Muscle of leg (tissue), 16 donors: ENCODE measurements at places on chromosomes 16 and 17. TPM values are rescaled to one million over a fixed set of nuclear protein-coding genes. Genes with fewer than 3 reads are reported as not detected.

- no peak for DNase-seq
- H3K4me3 ChIP-seq: no peak overlapping the region
- H3K27ac ChIP-seq: peak overlapping the region; percentile 62
- H3K36me3 ChIP-seq: no peaks in the 10 kb centered on the region
- H3K4me1 ChIP-seq: peaks cover 12% of the 10 kb centered on the region
Observed at GRCh38 chr16:84571506-84571905, 46.4 kb downstream of the COTL1 start.

DNA sequence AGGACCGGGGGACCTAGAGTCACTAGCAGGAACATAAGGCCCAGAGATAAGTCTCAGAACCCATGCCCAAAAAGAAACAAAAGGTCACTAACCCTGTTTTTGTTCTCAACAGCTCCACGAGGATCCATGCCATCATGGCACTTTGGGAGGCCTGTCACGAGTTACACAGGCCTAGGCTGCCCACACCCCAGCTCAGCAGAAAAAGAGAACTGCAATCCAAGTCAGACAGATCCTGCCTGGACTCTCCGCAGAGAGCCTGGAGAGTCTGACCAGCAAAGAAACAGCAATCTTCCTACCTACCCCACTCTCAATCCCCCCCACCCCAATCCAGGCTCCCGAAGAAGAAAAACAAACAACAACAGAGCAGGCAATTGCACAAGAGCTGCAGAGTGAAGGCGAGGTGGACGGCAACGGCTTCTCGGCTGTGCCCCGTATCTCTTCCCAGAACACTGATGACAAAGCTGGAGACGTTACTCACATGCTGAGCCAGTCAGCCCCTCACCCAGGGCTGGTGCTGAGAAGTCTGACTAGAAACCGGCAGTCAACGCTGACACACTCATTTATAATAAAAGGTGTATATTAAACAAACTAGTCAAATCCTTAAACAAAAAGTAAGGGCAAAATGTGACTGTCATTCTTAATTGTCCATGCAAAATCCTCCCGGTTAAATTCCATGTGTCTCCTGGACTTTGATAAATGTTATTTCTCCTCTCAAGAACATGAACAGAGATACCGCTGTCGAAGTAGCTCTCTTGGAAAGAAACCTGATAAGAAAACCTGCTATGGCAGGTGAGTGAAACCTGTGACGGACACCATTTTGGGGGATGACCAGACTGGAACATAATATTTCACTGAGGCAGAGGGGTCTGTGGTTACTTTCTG, 89.3 kb downstream of the SMG6 start:
- H3K27me3 ChIP-seq: no peaks in the 10 kb centered on the region
- DNase-seq: peak; percentile 75
- no peak overlapping the region for H3K4me3 ChIP-seq
- peak overlapping the region; percentile 98 for H3K27ac ChIP-seq
- peaks cover 7% of the 10 kb centered on the region for H3K36me3 ChIP-seq

Gene TOX3
- polyA plus RNA-seq: 1.6 TPM

DNA sequence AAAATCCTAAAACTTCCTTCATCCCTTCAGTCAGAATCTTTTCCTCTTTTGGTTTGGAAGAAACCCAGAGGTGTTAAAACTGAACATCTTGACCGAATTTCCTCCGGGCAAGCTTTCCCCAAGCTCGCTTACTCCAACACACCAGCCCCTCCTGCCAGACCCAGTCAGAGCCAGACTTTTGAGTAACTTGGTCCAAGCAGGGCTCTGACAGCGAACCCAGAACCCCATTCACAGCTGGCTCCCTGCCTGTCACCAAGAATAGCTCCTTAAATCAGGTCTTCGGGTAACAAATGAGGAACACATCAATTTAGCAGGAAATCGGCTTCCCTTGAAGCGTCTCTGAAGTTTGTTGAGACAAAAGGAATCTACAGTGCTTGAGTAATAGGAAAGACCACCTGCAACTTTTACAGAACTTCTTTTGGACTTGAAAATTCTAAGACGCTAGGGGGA, 27.3 kb downstream of the GAS7 start:
- H3K36me3 ChIP-seq: no peaks in the 10 kb centered on the region
- H3K27me3 ChIP-seq: peaks cover 5% of the 10 kb centered on the region
- peak overlapping the region; percentile 88 for H3K27ac ChIP-seq
- H3K4me3 ChIP-seq: no peak overlapping the region
- DNase-seq: peak; percentile 94
- peaks cover 22% of the 10 kb centered on the region for H3K4me1 ChIP-seq

Gene CCL2
- polyA plus RNA-seq: 69.0 TPM

- no peaks in the 10 kb centered on the region for H3K4me1 ChIP-seq
- no peak overlapping the region for H3K27ac ChIP-seq
- DNase-seq: no peak
- H3K4me3 ChIP-seq: no peak overlapping the region
- H3K27me3 ChIP-seq: peaks cover 13% of the 10 kb centered on the region
Observed at GRCh38 chr17:48326310-48326709, 103.7 kb downstream of the SKAP1 start.

DNA sequence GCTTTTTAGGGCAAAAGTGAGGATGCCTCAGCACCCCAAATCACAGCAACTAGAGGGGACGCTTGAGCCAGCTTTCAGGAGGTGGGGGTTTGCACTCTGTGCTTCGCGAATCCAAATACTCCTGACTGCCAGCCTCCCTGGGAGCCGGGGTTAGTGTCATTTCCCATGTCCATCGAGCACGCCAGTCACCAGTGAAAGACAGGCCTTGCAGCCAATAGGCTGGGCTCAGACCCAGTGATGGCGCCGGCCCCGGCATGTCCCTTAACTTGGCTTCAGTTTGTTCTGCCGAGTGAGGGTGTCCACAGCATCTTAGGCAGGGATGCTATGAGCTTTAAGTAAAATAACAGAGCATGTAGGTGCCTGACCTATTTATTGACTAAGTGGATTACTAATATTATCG, 50.9 kb upstream of the CDC42EP4 start:
- no peak overlapping the region for H3K27ac ChIP-seq
- DNase-seq: no peak
- H3K4me3 ChIP-seq: no peak overlapping the region

Gene NUPR1
- polyA plus RNA-seq: 38.9 TPM

DNA sequence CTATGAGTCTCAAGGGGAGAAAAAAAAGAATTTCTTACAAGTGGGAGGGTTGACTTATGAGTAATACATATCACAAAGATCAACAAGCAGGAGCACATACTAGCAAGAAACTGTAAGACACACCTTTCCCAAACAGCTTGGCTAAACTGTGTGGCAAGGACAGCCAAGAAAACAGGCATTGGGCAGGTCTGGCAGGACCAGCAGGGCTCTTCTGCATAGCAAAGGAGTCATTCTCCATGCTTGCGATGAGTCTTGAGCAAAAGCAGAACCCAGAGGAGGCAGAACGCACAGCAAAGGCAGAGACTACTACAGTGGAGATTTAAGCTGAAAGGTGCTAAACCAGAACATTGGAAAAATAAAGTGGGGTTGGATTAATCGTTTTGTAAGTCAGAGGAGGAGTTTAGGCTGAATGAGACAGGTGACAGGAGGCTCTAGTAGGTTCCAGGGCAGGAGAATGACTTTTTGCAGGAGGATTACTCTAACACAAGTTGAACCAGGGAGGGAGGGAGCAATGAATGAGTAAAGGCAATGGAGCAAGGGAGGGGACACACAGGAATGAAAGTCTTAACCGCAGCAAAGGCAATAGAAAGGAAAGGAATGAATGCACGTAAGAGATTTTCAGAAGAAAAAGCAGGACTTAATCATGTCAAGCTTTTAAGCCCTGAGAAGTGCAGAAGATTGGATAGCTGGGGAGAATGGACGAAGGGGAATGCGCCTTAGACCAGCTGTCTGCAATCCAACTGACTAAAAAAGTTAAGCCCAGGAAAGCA, 2.7 kb downstream of the N4BP1 start:
- no peak for DNase-seq
- no peak overlapping the region for H3K27ac ChIP-seq

DNA sequence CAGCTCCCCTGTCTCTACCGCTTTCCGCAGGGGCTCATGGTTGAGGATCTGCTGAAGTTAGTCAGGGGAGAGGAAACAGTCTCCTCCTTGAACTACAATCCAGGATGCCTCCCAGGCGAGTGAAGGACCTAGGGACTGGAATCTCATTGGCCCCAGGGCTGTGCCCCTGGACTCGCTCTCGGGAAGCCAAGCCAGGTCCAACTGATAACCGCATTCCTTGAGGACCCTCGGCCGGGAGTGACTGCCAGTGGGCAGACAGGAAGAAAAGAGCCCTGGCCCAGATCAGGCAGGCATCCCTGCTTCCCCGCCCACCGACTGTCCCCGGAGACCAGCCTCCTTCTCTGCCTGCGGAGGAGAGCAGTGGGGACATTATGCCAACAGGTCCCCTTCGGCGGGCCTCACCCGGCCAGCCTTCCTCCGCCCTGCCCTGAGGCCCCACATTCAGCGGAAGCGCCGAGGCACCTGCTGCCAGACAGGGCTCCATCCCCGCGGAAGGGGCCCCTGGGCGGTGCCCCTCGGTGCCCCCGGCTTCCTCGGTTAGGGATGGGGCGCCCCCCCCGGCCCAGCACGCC, 776 bp downstream of the LRRC75A start:
- H3K4me3 ChIP-seq: peak overlapping the region; percentile 47
- peaks cover 58% of the 10 kb centered on the region for H3K4me1 ChIP-seq
- DNase-seq: no peak
- H3K36me3 ChIP-seq: no peaks in the 10 kb centered on the region
- peaks cover 18% of the 10 kb centered on the region for H3K27me3 ChIP-seq
- peak overlapping the region; percentile 13 for H3K27ac ChIP-seq

Gene SLC25A11
- polyA plus RNA-seq: 51.3 TPM

DNA sequence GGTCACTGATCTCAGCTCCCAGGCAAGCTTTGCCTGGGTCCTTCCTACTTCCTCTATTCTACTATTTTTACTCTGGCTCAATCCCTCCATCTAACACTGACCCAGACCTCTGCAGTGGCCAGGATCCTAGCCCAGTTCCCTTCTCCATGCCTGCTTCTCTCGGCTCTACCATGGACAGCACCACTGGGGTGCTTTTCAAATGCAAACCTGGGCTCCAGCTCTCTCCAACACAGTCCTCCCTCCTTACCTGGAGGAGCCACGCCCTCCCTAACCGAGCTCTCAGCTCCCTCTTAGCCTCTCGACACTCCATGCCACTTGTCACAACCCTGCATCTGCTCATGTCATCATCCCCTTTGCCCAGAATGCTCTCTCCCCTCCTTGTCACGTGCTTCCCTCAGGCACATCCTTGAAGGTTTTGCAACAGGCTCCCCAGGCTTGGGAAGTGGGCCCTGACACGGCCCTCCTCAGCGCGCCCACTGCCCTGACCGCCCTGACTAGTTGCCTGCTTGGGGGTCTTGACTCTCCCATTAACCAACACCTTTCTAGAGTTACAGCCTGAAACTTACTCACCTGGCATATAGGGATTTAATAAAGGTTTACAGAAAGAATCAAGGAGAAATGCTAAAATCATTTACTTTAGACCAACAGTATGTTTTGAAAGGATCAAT, 41.6 kb downstream of the MARF1 start:
- no peaks in the 10 kb centered on the region for H3K27me3 ChIP-seq
- H3K4me1 ChIP-seq: peaks cover 8% of the 10 kb centered on the region
- DNase-seq: no peak
- H3K4me3 ChIP-seq: no peak overlapping the region

GRCh38 chr16:21277927-21278706, at the start of gene CRYM:
TSS of gene CRYM (minus strand) at chr16:21278290. CDS start at chr16:21278251, 39 bp downstream.
- no peak within 1 kb of the TSS for H3K27ac ChIP-seq
- H3K27me3 ChIP-seq: peaks cover 46% of the 10 kb centered on the region
- DNase-seq: peak; percentile 22
- H3K36me3 ChIP-seq: no peaks in the 10 kb centered on the region
- H3K4me1 ChIP-seq: peaks cover 7% of the 10 kb centered on the region

Gene RNF135
- polyA plus RNA-seq: 7.8 TPM

DNA sequence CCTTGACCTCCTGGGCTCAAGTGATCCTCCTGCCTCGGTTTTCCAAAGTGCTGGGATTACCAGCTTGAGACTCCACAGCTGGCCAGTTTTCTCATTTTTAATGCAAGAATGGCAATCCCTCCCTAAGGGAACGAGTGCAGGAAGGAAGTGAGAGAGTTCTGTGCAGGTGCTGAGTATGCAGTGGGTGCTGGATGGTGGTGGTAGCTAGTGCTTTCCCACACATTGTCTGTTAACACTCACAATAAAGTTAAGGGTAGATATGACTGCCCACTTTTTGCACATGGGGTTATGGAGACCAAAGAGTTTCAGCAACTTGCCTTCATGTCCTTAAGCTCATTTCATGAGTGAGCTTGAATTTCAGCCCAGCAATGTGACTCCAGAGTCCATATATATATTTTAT, 18.5 kb downstream of the RGS9 start:
- H3K27ac ChIP-seq: no peak overlapping the region
- no peak for DNase-seq
- H3K4me1 ChIP-seq: peaks cover 3% of the 10 kb centered on the region
- H3K27me3 ChIP-seq: peaks cover 4% of the 10 kb centered on the region

Gene GDPD3
- polyA plus RNA-seq: 5.1 TPM

Gene CCDC40
- polyA plus RNA-seq: 4.4 TPM

DNA sequence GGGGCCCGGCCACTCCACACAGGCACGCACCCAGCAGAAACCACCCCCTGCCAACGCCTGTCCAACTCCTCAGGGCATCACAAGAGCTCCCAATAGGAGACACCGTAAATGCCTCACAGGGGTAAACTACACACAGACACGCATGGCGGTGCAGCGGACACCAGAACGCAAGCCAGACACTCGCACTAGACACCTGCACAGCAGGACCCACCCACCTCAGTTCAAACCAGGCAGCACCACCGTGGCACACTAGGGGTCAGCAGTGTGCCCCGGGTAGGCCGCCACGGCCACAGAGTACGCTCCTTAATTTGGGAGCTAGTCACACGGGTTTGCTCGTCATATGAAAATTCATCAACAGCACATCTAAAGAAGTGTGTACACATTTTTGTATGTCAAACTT, 3.4 kb downstream of the SLC38A10 start:
- no peaks in the 10 kb centered on the region for H3K27me3 ChIP-seq
- H3K27ac ChIP-seq: no peak overlapping the region
- H3K36me3 ChIP-seq: peaks cover 35% of the 10 kb centered on the region
- H3K4me3 ChIP-seq: no peak overlapping the region
- DNase-seq: peak; percentile 71

Gene SCIMP
- 1.3 TPM for polyA plus RNA-seq

- no peaks in the 10 kb centered on the region for H3K4me1 ChIP-seq
- peaks cover 4% of the 10 kb centered on the region for H3K27me3 ChIP-seq
- no peak overlapping the region for H3K27ac ChIP-seq
- no peak for DNase-seq
- H3K36me3 ChIP-seq: no peaks in the 10 kb centered on the region
Observed at GRCh38 chr16:47886631-47887415, 269.0 kb downstream of the ABCC12 start.

- H3K4me1 ChIP-seq: no peaks in the 10 kb centered on the region
- H3K36me3 ChIP-seq: no peaks in the 10 kb centered on the region
- H3K27me3 ChIP-seq: peaks cover 49% of the 10 kb centered on the region
- no peak for DNase-seq
Observed at GRCh38 chr16:85812031-85812807, 12.7 kb downstream of the COX4I1 start.
